ENCODE measurements at places on chromosomes 16 and 17. TPM values are rescaled to one million over a fixed set of nuclear protein-coding genes. Genes with fewer than 3 reads are reported as not detected.

- DNase-seq = no peak
Measured at GRCh38 chr17:37338847-37339246, 36.9 kb upstream of the C17orf78 start.

DNA sequence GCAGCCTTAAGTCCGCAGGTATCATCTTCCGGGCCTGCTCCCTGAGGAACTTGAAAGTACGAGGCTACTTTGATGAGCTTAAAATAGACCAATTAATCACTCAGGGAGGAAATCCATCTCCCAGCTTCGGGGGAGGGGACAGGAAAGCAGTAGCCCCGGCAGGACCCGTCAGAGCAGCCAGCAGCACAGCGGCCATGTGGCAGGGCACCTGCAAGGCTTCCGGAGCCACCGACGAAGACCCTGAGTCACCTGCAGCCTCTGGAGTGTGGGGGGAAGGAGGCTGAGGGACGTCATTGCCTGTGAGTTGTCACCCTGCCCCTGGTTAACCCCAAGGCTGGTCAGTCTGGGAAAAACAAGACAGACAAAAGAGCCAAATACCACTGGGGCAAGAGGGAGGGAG is 4.4 kb upstream of the CYB561 start:
- no peak for DNase-seq

GRCh38 chr16:31006086-31006385 is 4.4 kb downstream of the STX1B start:
- DNase-seq = no peak

- DNase-seq = no peak
Measured at GRCh38 chr17:47190243-47190642, 1.1 kb upstream of the CDC27 start.

GRCh38 chr17:45149037-45149668 is 878 bp downstream of the HEXIM1 start:
- DNase-seq = peak; percentile 59

DNA sequence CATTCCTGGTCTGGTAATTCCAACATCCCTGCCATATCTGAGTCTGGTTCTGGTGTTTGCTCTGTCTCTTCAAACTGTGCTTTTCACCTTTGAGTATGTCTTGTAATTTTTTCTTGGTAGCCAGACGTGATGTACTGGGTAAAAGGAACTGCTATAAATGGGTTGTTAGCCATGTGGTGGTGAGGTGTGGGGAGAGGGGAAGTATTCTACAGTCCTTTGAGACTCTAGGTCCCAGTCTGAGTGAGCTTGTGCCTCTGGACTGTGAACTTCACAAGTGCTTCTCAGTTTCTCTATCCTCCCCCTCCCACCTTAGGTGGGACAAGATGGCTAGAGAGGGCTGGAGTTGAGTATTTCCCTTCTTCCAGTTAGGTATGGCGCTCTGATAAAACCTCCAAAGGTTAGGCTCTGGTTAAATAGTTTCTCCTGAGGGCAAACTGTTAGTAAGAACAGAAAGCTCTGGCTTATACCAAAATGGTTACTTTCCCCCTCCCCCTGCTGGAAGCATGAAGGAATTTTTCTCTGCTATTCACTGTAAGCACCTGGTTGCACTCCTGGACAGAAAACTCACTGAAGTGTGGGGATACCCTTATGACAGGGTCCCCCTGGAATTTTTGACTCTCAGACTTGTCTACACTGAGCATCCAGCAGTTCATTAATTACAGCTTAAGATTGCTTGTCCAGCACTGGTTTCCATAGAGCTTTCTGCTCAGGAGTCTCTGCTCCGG is 87.8 kb downstream of the MARCHF10 start:
- no peak for DNase-seq

DNA sequence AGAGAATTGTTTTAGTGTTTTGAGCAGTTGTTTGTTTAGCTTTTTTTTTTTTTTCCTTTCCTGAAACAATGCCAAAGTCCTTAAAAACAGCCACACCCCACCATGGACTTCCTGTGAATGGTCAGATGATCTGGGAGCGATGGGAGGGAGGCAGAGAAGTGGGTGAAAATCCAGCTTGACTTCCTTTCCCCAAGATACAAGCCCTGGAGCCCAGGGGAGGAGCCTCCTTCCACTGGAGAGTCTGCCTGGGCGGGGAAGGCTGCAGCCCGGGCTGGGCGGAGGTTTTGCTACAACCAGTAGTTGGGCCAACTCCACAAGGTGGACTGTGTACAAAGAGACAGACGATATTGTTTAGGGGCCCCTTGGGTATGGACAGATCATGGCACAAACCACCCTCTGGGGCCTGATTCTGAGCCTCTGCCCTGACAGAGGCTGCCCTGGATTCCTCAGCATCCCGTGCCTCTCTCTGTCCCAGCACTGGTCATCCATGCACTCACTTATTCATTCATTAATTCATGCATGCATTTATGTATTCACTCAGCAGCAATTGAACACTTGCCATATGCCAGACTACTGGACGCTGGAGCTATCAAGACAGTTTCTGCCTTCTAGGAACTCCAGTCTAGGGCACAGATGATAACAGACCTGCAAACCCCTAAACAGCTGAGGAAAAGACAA is 29.8 kb downstream of the WSB1 start:
- DNase-seq = no peak

DNA sequence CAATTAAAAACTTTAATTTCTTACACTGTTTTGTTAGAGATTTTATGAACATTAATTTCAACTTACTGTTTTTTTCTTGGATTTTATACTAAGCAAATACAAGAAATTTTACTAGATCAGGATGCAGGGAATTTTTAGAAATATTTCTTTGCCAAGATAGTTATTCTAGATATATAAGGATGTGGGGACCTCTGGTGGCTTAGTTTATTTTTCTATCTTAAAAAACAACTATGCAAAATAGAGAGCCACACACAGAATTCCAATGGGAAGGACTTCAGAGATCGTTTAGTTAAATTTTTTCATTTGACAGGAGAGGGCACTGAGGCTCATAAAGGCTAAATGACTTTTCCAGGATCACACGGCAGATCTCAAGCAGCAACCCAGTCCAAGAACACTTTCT is 23.0 kb upstream of the CAPNS2 start:
- DNase-seq = no peak

DNA sequence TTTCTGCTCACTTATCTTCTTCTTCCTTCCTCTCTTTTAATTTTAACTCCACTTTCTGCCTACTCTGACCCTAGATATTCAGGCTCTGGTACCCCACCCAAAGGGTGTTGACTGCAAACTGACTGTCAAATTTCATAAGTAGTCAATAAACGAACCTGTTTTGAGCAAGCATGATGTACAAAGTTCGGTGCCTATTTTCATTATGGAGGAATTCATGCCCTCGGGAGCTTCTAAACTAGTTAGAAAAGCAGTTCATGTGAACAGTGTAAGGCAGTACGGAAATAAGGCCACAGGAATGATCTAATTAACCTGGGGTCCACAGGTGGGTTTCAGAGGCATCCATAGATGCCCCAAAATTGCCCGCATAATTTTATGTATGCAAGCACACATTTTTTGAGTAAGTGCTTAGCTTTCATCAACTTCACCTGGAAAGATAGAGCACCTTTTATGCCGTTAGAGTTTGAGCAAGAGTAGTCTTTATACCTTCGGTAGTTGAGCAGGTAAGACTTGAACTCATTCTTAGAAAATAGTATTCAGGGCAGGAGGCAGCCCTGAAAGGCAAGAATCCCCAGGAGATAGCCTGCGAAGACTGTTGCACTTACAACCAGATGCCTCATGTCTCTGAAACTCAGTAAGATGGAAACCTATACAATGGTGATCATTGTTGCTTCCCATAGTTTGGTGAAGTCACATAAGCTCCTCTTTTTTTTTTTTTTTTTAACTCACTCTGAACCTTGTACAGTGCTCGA is 36.6 kb upstream of the TBX2 start:
- no peak for DNase-seq

DNA sequence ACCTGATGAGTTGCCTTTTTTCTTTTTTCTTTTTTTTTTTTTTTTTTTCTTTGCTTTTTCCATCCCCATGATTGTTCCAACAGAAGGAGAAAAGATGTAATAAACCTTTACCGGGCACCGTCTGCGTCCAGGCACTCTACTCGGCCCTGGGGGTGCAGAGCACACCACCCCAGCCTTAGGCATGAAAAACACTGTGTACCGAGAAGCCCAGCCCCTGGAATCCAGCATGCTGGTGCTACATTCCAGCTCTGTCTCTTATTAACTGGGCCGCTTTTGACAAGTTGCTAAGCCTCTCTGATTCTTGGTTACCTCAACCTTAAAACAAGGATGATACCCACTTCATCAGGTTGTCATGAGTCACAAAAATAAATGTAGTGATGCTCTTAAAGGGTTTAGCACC is 64.1 kb upstream of the HSBP1 start:
- DNase-seq = no peak

DNA sequence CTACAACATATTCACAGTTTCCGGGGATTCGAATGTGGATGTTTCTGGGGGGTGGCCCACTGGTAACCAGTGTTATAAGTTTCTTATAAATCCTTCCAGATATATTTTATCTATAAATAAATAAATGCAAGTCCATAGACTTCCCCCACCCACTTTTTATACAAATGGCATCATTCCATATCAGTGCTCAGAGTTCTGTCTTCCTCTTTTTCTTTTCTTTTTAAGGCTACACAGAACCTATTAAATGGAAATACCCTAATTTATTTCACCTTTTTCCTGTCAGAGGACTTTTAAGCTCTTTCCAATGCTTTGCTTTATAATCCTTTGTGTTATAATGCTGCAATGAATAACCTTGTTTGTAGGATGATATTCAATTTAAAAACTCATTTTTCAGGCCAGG is 3.8 kb downstream of the LGALS9 start:
- no peak for DNase-seq

GRCh38 chr16:85046472-85046916 is 18.9 kb downstream of the KIAA0513 start:
- DNase-seq = no peak

DNA sequence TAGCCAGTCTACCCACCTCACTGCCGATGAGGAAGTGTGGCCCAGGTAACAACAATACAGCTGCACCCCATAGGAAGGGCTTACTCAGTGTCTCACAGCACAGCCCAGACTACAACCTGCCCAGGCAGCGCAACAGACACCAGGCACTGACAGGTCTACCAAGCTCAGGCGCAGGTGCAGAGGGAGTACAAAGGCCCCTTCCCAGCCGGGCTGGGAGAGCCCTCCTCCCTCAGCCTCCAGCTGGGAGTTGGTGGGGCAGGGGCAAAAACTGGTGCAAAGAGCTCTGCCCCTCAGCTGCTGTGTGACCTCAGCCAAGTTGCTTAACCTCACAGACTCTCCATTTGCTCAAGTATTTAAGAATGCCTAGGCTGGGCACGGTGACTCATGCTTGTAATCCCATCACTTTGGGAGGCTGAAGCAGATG is 112.6 kb upstream of the LHX1 start:
- no peak for DNase-seq

GRCh38 chr17:9115214-9116191 is 94.2 kb downstream of the NTN1 start:
- peak; percentile 40 for DNase-seq

GRCh38 chr16:84451781-84452180 is 52.7 kb downstream of the MEAK7 start:
- DNase-seq = no peak

DNA sequence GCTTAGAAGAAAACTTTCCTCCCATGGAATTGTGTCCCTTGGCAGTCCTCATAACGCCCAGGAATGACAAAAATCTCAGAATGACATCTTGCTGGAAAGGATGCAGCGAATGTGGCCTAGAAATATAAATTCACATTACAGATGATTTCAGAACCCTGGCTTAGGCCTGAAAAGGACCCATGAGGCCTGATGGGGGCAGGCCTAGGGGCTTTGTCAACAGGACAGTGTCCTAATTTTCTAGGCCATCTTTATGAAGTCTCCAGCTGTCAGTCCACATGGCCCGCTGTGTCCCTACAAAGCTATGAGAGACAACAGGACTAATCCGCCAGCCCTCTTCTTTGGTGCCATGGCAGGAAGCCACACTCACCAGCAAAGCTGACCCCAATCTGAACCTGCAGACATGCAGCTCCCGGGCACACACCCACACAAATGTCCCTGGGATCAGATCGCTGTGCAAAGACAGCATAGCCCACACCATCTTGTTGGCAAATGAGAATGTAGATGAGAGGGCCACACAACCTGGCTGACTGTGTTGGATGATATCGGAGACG is 40.4 kb upstream of the DNAH17 start:
- no peak for DNase-seq

GPRC5B gene
- 0.27 TPM for total RNA-seq

PIPOX gene
- total RNA-seq = 1.2 TPM

MYH11 gene
- 0.55 TPM for total RNA-seq
